ENCODE measurements at places on chromosomes 4 and X. TPM values are rescaled to one million over a fixed set of nuclear protein-coding genes. Genes with fewer than 3 reads are reported as not detected.

- DNase-seq = no peak
Observed at GRCh38 chr4:89586318-89586717, 250.6 kb downstream of the SNCA start.

- DNase-seq = peak; percentile 52
Observed at GRCh38 chr4:140236654-140237169, 82.7 kb upstream of the MAML3 start.

DNA sequence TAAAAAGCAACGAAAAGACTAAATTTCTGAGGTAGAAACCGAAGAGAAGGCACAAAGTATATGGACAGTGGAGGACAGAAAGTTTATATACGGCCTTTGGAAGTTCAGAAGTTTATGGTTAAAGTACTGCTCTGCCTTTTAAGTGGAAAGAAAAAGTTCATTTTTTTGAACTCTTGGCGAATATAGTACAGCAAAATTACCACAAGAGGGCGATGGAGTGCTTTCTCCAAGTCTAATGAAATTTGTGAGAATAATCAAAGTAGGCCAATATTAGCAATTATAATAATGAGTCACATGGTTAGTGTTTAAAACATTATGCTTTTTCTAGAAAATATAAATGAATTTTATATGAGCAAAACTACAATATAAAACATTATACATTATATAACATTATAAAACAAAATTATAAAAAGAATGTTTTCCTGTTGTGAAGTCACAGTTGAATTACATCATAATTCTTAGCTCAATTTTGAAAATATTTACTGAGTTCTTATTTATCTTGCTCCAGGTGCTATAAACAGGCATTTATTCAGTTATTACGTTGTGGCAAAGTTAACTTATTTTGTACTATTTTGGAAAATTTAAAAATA, 136.2 kb upstream of the BMPR1B start:
- peak; percentile 62 for DNase-seq

DNA sequence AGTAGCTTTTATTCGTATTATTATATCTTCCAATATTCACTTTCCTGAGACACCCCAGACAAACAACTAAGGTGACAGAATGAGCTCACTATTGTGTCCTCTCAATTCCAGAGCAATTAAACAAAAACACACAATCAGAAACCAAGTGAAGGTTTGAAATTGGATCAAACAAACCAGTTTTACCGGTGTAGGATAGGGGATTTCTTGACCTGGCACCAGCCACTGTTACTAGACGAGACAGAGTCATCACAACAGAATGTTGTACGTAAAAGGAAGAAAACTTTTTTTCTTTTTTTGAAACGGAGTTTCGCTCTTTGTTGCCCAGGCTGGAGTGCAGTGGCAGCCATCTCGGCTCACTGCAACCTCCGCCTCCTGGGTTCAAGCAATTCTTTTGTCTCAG, 43.7 kb downstream of the LDOC1 start:
- no peak for DNase-seq

- no peak for DNase-seq
Observed at GRCh38 chr4:7334521-7335275, 100.0 kb downstream of the PSAPL1 start.

DNA sequence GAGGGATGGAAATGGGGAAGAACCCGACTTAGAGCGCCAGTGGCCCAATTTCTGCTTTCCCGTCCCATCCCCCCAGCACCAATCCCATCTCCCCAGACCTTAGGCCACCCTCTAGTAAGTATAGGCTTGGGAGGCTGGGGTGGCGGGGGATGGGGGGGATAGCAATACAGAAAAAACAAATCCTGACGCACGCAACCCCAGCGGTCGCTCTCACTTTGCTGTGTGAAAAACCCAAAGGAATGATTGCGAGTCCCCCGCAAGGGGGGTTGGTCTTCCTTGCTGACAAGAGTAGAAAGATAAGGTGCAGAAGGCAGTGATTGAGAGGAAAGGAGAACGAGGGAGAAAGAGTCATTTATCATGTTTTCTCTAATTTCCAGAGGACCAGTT, 863 bp downstream of the CPE start:
- DNase-seq = peak; percentile 16

DNA sequence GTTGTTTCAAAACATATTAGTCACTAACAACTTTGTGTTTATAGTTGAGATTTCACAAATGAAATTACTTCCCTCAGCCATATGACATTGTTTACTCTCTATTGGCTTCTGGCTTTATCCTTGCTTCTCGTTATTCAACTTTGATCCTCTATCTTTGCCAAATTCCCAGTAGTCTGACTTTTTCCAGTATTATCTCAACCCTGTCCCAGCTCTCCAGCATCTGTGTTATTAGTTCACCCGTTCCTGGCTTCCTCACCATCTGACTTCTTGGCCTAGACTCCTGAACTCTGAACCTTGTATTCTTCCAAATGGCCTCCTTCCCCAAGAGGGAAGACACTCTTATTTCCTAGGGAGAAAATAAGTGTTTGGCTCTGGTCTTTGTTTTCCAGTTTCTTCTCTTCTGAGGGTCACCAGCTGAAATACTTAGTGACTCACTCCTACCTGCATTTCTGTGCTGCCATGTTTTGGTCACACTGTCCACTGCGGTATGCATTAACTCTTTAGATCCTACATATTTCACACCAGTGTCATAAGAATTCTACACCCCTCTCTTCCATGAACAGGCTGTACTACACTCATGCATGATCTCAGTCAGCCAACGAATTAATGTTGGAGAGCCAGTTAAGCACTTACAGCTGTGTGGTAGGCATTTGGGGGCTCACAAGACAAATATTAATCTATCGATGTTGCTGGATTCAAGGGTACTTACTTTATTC, 17.0 kb upstream of the ARHGAP24 start:
- DNase-seq = no peak

DNA sequence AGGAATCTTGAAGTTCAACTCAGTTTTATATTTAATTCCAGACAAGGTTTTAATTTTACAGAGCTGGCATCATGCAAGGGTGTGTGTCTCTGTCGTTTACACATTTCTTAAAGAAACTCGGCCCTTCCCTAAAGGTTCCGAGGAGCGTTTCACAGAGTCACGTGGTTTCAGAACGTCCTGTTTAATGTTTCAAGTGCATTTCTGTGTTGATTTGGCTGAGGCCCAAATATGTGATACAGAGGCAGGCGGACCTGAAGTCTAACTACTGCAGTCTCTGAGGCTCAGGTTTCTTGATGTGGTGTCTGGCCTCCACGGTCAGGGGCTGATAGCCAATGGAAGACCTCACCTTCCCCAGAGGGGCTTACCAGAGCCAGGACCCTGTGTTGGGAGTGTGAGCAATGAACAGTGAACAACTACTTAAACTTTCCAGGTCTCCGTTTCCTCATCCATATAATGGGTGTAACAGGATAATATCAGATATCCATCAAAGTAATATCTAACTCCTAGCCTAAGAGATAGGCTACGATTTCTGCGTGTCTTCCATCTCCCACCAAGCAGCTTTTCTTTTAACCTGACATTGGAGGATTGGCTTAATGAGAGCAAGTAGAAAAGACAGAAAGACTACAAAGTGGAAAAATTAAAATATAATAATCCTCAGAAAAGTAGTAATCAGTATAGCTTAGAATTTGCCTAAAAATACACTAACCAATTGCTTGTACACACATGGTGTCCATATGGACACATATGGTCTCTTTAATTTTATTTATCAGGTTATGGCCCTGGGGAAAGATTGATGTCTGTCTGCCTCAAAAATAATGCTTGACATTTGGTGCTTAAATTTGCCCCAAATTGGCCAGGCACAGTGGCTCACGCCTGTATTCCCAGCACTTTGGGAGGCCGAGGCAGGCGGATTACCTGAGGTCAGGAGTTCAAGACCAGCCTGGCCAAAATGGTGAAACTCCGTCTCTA, 50.0 kb upstream of the TRIM2 start:
- peak; percentile 60 for DNase-seq

DNA sequence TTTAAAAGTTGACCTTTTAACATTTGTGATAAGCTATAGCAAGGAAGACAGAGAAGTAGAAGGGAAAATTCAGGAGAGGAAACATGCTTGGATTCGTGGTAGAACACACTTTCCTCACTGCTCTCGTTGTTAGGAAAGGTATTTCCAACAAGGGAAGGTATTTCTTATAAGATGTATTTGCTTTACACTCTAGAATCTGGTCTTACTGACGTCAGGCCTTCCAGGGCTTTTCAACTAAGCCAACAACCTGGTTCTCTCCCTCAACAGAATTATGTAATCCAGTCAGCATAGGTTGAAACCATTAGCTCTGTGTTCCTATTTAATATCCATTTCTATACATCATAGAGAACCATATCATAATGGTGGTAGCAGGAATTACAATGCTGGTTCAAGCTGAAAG, 241.9 kb downstream of the SLC39A8 start:
- no peak for DNase-seq

- DNase-seq = peak; percentile 60
Observed at GRCh38 chr4:60201052-60201673, 999.0 kb upstream of the ADGRL3 start.

DNA sequence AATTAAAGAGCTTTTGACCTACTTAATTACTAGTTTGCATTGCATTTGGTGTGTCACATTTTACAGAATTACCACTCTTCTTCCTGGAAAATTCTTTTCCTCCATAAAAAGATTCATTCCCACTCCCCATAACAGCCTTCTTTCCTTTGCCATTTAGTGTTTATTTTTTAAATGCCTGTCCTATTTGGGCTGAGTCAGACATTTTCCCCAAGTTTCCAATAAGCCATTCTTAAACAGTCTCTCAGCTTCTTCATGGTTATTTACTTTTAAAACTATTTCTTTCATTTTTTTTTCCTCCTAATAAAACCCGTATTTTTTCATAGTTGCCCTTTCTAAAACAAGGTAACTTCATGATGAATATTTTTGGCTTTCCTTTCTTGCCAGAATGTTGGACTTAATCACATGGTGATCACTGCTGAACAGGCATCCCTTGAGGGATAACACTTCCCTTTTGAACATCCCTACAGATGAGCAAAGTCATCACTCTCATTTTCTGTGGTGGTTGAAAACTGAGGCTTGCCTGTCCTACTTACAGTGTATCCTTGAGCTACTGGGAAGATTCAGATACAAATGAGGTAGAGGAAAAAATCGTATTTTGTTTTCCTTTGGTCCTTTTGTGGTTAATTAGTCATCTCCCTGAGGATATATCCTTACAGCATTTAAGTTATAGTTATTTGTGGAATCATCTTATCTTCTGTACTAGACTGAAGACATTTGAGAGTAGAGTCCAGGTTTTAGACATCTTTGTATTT, 520.5 kb upstream of the NR3C2 start:
- DNase-seq = peak; percentile 33

GRCh38 chr4:7192252-7193029, at the start of gene SORCS2:
Gene SORCS2 (plus strand): TSS chr4:7192538.
- DNase-seq = peak; percentile 85

GRCh38 chr4:951186-951585, 18.9 kb downstream of the TMEM175 start:
- DNase-seq = no peak

GRCh38 chrX:2696698-2697215, 5.7 kb downstream of the CD99 start:
- DNase-seq = peak; percentile 96

- DNase-seq = no peak
Observed at GRCh38 chr4:19254486-19254885, 997.2 kb upstream of the SLIT2 start.

- DNase-seq = no peak
Observed at GRCh38 chr4:3366893-3367775, 74.3 kb downstream of the RGS12 start.

- peak; percentile 44 for DNase-seq
Observed at GRCh38 chr4:107939307-107939706, 8.0 kb downstream of the CYP2U1 start.

- no peak for DNase-seq
Observed at GRCh38 chr4:153413842-153414241, 52.3 kb upstream of the TMEM131L start.

- no peak for DNase-seq
Observed at GRCh38 chr4:169098054-169098497, 88.0 kb upstream of the CBR4 start.

- DNase-seq = no peak
Observed at GRCh38 chr4:105433421-105433820, 40.4 kb downstream of the PPA2 start.

DNA sequence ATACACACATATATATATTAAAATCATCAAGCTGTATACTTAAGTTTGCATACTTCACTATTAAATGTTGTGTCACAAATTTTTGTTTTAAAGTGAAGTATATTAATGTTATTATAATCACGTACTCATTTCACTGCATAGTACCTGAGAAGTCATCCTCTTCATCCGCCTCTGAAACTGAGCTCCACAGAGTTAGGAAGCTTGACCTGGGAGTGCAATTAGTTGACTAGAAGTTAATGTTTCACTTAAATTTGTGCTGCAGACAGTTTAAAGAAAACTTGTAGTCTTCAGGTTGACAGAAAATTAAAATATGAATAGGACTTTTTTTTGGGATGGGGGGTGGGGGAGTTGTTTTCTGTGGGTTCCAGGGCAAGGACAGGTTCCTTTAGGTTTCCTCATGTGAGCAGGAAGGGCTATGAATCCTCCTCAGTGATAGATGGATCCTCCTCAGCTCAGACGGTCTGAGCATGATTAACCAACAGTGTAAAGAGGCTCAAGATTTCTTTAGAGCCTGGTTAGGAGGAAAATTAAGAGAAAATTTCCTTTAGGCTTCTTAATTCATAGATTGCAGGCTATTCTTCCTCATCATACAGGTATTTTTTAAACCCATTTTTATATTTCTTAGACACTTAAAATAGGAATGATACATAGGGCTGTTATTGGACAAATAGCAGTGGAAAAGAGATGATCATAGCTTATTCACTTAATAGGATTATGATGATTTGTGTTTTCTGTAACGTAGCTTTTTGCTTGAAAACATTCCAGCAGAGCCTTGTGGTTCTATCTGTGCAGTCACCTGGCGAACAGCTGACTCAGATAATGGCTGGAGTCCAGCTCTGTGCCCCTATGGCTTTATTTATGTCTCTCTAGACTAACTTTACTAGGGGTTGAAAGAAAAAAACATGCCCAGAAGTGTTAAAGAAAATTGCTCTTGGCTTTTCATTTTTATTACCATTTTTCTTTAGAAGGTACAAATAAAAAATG, 102.7 kb downstream of the SLC4A4 start:
- DNase-seq = no peak

- DNase-seq = peak; percentile 29
Observed at GRCh38 chr4:25948051-25948450, 34.0 kb downstream of the SMIM20 start.

DNA sequence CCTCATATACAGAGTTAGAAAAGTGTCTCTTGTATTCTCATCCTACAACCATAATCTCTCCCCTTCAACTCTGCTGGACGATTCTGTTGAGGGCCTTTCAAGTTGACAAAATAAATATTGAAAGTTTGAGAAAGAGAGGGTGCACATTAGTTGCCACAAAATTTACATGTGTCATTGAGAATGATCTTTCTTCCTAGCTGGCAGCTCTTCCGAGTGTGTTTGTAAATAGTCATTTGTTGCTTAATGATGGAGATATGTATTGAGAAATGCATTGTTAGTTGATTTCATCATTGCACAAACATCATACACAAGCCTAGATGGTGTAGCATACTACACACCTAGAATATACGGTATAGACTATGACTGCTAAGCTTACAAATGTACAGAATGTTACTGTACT, 632.8 kb upstream of the AMOT start:
- peak; percentile 31 for DNase-seq

SHROOM4 gene
- total RNA-seq = 1.7 TPM

FMR1NB gene
- not detected for total RNA-seq

UGT2B11 gene
- not detected for total RNA-seq

PRR32 gene
- total RNA-seq = not detected

UVSSA gene
- total RNA-seq = 4.1 TPM

EPGN gene
- 0.86 TPM for total RNA-seq

HNRNPD gene
- 19.5 TPM for total RNA-seq

SFRP2 gene
- total RNA-seq = 0.65 TPM

TENM3 gene
- total RNA-seq = 16.3 TPM

CRLF2 gene
- not detected for total RNA-seq

N4BP2 gene
- 3.0 TPM for total RNA-seq

Measured in GM23248 (cell line).